ENCODE measurements at places on chromosomes 12 and 14. TPM values are rescaled to one million over a fixed set of nuclear protein-coding genes. Genes with fewer than 3 reads are reported as not detected.

The SLC25A47 gene
- polyA plus RNA-seq, result not detected

GRCh38 chr12:93578221-93578620 lies 5.7 kb downstream of the SOCS2 start:
- no peak for DNase-seq
- peaks cover 30% of the 10 kb centered on the region for H3K36me3 ChIP-seq
- peaks cover 17% of the 10 kb centered on the region for H3K4me1 ChIP-seq

DNA sequence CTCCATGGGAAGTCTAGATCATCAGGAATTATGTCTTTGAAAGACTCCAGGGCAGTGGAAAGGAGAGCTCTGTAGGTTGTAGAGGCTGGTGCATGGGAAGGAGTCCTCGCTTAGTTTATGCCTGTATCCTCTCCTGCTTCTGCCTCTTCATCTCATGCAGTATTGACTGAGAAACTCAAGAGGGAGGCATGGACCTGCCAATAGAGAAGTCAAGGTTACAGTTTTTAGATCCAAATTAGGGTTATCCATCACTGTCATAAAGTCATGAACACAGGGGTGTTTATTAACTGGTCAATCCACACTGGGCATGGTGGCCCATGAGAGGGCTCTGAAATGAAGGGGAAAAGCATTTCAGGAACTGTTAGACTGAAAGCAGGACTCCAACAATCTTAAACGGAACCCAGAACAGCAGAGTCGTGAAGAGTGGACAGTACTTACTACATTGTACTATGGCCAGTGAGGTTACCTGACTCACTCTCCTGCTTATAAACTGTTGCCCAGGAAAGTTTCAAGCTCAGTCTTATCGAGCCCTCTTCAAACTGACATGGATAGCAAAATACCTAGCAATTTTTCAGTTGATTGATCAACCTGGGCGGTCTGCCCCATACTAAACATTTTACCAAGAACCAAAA lies 30.1 kb upstream of the DHRS7 start:
- H3K4me1 ChIP-seq, result no peaks in the 10 kb centered on the region
- H3K27me3 ChIP-seq, result no peaks in the 10 kb centered on the region
- no peak overlapping the region for H3K4me3 ChIP-seq
- peak; percentile 11 for DNase-seq
- H3K36me3 ChIP-seq, result no peaks in the 10 kb centered on the region

DNA sequence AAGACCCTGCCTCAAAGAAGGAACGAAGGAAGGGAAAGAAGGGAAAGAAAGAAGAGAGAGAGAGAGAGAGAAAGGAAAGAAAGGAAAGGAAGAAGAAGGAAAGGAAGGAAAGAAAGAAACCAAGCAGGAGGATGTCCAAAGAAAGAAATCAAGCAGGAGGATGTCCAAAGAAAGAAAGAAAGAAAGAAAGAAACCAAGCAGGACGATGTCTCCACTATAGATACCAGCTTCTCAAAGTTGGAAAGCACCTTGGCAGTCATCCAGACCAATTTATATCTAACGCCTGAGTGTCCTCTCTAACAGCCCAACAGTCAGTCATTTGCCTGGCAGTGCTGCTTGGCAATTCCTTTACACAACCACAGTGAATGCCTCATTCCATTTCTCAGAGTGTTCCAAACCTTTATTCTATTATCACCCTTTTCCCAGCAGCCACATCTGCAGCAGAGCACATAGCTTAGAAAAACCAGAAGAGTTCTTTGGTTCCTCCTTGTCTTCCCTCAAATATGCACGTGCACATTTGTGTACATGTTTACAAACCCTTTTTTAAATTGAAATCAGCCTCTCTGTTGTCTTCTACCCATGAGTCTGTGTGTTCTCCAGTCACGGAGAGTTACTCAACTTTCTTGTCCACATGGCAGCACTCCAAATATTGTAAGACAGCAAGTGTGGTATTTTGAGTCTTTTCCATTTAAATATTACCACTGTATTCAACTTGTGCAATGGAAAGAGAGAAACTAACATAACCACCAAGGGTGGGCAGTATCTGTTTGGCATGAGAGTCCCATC lies 138.4 kb downstream of the STXBP6 start:
- H3K4me3 ChIP-seq, result no peak overlapping the region
- H3K27me3 ChIP-seq, result no peaks in the 10 kb centered on the region
- no peaks in the 10 kb centered on the region for H3K4me1 ChIP-seq
- H3K27ac ChIP-seq, result no peak overlapping the region
- H3K36me3 ChIP-seq, result no peaks in the 10 kb centered on the region

The GPR162 gene
- polyA plus RNA-seq, result not detected

DNA sequence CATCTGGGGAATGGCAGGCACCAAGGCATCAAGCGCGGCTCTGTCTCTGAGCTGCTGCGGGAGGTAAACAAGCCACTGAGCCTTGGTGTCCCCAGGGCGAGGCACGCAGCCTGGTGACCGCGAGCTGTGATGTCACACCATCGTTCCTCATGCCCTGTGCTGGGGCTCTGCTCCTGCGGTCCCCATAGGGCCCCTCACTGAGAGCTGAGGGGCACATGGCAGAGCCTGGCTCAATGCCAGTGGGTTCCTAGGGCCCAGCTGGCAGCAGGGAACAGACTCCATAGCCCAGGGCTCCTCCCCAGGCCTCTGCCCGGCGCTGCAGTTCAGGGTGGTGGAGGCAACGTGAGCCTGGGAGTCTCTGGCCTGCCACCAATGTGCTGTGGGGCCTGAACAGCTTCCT lies 22.6 kb downstream of the CHGA start:
- H3K4me1 ChIP-seq, result no peaks in the 10 kb centered on the region
- peaks cover 44% of the 10 kb centered on the region for H3K36me3 ChIP-seq
- no peak overlapping the region for H3K4me3 ChIP-seq
- no peak for DNase-seq

- no peak overlapping the region for H3K27ac ChIP-seq
- H3K27me3 ChIP-seq, result no peaks in the 10 kb centered on the region
- DNase-seq, result no peak
- peak overlapping the region; percentile 1 for H3K4me3 ChIP-seq
- no peaks in the 10 kb centered on the region for H3K36me3 ChIP-seq
Measured at GRCh38 chr14:32006263-32007110, 70.6 kb upstream of the ARHGAP5 start.

Data from CD4-positive, CD25-positive, alpha-beta regulatory T cell (primary cell).